ENCODE measurements at places on chromosomes 13 and 19.

DNA sequence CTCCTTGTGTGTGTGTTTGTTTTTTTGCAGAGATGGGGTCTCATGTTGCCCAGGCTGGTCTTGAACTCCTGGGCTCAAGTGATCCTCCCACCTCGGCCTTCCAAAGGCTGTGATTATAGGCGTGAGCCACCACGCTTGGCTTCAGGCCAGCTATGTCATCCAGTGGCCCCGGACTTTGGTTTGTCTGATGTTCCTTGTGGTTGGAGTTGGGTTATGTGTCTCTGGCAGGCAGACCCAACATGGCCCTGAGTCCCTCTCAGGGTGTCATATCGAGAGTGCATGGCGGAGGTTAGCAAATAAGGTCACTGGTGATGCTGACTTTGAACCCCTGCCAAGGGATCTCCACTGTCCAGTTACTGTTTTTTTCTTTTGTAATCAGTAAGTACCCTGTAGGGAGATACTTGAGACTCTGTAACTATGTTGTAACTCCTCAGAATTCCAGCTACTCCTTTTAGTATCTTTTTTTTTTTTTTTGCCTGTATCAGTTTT lies 37.3 kb downstream of the SMARCA4 start:
- DNase-seq = no peak

- DNase-seq = no peak
These were observed 336.0 kb downstream of the SUCLA2 start for GRCh38 chr13:47665043-47665442.

- DNase-seq = no peak
These were observed 10.1 kb upstream of the TMEM255B start for GRCh38 chr13:113748862-113749451.

- no peak for DNase-seq
These were observed 16.1 kb downstream of the LGALS16 start for GRCh38 chr19:39671739-39672363.

- no peak for DNase-seq
These were observed 2.0 kb upstream of the PSG6 start for GRCh38 chr19:42919757-42920079.

GRCh38 chr13:52162279-52163101 lies 3.1 kb upstream of the NEK3 start:
- no peak for DNase-seq

DNA sequence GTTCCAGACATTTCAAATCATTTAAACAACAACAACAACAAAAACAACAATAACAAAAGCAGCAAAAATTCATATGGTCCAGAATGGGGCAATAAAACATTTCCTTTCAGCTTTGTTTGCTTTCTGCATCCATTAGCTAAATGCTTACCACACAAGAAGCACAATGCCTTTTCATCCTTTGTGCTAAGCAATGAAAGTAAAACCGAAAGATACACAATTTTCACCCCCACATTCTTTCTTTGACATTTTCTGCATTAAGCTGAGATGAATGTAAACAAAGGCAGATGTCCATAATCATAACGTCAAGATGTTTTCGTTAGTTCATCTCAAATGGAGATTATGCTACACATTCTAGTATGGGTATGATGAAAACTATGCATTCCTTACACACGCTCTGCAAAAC lies 568.5 kb downstream of the SLITRK6 start:
- DNase-seq = no peak

- DNase-seq = no peak
These were observed 443 bp downstream of the TBXA2R start for GRCh38 chr19:3606174-3606689.

DNA sequence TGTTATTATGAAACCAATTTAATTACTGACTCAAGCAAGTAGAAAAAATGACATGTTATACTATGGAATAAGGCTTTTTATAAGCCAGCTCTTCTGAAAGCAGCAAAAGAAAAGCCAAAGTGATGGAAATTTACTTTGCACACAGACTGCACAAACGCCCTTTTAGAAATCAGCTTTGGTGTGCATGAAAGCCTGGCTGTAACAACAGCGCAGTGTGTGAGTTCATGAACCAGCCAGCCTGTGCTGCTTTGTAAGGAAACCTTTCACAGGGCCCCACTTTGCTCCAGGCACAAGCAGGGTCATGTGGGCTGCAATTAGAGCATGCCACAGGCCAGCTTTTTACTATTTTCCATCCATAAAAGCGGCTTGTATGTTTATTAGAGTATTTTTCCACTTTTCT lies 13.6 kb upstream of the IFT88 start:
- DNase-seq = no peak

- no peak for DNase-seq
These were observed 79.2 kb downstream of the TBC1D4 start for GRCh38 chr13:75402787-75403186.

- DNase-seq = no peak
These were observed 29.5 kb downstream of the SLC15A1 start for GRCh38 chr13:98722958-98723357.

DNA sequence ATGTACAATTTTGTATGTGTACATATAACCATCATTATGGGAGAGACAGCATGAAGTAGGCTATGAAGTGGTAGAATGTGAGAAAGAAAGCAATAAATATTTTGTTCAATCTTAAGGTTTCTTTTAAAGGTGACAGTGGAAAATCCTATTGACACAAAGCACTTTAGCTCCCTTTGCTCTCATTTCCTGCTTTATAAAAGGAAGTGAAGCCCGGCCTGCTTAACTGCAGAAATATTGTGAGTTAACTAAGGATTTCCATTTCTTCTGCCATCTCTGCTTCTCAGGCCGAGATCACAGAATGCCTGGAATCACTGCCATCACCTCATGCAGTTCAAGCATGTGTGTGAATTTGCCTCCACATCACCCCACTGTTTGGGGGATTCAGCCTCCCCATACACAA lies 83.5 kb downstream of the FRY start:
- no peak for DNase-seq

GRCh38 chr19:57282011-57282643 lies 1.8 kb downstream of the ZNF460 start:
- no peak for DNase-seq

DNA sequence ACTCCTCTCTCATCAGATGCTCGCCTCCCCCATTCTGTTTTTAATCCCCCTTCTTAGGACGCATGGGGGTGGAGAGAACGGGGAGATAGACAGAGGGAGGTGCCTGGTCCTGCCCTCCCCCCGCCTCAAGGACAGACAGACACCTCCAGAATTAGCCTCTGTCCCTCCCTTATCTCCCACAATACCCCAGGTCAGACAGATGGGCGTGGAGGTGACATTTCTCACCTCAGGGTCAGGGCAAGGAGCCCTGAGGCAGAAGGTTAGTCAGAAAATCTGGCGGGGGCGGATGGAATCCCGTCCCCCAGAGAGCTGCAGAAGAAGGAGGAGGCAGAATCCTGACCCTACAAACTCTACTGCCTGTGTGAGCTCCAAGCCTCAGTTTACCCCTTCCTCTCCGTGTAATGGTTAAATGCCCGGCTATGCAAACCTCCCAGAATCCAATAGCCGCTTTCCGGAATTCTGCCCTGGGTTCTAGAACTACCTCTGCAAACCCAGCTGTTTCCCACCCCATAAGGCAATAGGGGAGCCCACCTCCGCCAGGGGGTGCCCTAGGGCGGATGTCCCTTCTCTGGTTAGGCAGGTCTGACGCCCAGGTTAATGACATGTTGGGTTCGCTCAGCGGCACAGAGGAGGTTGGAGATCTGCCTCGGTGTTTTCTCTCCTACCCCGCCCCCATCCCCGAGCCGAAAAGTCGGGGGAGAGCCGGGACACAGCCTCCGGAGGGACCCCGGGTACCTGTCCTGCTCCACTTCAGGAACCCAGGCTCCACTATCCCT lies 900 bp downstream of the PPP1R13L start:
- DNase-seq = peak; percentile 65
